ENCODE measurements at places on chromosomes 2 and 18. TPM values are rescaled to one million over a fixed set of nuclear protein-coding genes. Genes with fewer than 3 reads are reported as not detected.

The TLX2 gene
- 0.51 TPM for total RNA-seq

The FAM117B gene
- total RNA-seq: 21.7 TPM

DNA sequence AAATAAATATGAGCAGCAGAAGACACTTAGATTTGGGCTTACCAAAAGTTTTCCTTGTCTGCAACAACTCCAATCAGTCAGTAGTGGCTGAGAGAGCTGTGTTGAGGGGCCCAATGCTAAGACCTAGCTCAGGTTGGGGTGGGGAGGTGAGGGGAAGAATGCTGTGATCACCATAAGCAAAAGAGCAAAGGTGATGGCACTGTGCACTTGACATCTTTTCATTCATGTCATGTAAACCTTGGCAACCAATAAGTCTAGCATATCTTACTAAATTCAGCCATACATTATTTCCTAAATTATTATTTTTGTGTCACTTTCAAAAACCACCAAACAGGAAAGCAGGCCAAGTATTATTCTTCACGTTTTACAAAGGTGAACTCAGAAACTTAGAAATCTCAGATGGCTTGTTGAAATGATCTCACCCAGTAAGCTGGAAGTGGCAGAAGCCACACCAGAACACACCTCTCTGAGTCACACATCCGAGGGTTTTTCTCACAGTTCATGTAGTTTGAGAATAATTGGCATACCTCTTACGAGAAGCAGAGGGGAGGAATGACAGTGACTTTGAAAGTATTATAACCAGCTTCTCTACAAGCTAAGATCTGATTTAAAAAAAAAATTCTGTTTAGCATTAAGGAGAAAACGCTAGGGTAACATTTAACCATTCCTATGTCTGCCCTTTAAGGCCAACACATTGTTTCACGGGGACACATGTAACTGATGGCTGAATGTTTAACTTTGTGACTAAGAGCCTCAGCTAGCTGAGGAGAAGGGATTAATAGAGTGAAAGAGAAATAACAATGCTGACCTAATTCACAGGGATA lies 43.3 kb upstream of the SETBP1 start:
- no peak for DNase-seq

- DNase-seq: no peak
These were observed 112.4 kb downstream of the DNER start for GRCh38 chr2:229601936-229602335.

The IL36A gene
- not detected for total RNA-seq

The EXOC6B gene
- 28.8 TPM for total RNA-seq

The LRRC30 gene
- total RNA-seq: not detected

The CENPA gene
- 1.7 TPM for total RNA-seq

GRCh38 chr2:137748533-137748932 lies 215.7 kb upstream of the HNMT start:
- DNase-seq: no peak

DNA sequence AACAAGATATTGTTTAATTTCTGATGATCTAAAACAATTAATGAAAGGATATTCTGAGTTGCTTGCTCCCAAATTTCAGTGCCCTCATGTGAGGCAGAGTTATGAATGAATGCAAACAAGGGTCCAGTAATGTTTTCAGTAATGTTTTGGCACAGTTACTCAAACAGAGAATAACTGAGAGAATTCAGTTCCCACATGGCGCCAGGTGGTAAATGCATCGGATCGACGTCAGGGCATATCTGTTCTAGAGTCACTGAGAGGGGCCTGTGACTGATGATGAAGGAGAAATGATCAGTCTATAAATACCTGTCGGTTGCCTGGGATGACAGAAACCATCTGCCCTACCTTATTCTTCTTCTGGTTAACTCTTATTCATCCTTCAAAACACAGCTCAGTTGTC lies 81.4 kb downstream of the KCNS3 start:
- no peak for DNase-seq

The CNGA3 gene
- total RNA-seq: 3.4 TPM

The RNF144A gene
- 18.3 TPM for total RNA-seq

Data from mucosa of descending colon (tissue), 3 donors.